ENCODE measurements at places on chromosomes 2 and 18.

GRCh38 chr2:238119756-238120462, 18.6 kb upstream of the KLHL30 start:
- no peak for DNase-seq

DNA sequence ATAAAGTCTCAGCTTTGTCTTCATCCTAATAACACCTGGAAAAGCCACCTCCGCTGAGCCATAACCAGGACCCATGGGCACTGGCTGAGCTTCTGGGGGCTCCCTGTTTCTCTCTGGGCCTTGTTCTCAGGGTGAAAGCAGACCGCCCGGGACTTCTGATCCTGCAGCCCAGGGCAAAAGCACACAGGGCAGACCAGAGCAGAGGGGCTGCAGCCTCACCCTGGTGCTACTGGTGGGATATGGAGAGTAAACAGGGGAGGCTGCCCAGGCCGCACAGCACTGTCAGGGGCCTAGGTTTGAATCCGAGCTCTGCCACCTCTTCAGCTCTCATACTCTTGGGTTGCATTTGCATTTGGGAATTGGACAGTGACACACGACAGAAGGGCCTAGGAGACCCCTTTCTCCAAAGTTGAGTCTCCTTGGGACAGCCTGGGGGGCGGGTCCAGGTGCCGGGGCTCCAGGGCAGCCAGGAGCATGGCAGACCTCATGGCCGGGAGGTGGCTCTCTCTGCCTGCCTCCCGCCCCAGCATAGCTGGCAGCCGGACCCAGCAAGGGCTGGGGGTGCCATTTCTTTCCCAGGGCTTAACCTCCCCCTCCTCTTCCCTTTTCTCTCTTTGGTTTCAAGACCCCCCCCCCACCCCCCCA, 164.9 kb downstream of the INHBB start:
- DNase-seq = no peak

- no peak for DNase-seq
Observed at GRCh38 chr2:226943862-226944620, 108.2 kb downstream of the RHBDD1 start.

GRCh38 chr2:207375207-207375875, 154.4 kb upstream of the CREB1 start:
- DNase-seq = no peak

DNA sequence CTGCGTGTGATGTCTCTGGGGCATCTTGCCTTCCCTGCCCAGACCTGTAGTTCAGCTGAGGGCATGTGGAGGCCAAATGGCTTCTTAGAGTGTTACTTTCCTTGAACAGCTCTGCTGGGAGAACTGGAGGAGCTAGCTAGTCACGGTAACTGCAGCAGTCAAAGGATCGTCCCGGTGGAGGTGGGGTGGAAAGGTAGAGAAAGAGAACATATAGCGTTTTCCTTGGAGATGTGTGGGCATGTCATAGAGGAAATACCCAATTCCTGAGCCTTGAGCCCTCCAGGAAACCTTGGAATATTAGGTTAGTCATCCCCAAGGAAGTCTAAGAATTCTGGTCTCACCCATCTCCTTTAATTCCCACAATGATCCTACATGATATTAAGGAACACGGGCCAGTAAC, 33.5 kb upstream of the IL37 start:
- no peak for DNase-seq

DNA sequence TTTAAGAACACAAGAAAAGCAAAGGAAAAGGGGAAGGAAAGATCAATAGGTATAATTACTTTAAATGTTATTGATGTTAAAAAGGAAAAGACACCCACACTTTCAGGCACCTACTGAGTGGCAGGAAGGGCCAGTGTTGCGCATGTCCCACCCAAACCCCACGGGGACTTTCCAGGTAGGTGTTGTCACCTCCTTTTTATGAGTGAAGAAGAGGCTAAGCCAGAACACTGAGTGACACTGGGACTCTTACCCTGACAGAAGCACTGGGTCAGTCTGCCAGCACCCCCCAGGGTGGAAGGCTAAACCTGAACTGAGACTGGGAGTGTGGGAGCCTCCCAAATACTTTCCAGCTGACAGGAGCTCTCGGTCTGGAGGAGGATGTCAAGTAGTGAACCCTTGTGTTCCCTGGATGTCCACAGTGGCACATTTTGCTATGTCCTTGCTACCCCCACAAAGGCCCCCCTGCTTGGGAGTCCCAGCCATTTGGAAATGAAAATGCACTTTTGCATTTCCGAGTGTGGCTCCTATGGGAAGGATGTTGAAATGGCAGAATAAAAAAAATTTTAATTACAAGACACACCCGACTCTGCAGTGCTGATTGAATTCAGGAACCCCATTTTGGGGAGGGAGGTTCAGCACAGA, 90.9 kb upstream of the SMAD2 start:
- DNase-seq = peak; percentile 42

DNA sequence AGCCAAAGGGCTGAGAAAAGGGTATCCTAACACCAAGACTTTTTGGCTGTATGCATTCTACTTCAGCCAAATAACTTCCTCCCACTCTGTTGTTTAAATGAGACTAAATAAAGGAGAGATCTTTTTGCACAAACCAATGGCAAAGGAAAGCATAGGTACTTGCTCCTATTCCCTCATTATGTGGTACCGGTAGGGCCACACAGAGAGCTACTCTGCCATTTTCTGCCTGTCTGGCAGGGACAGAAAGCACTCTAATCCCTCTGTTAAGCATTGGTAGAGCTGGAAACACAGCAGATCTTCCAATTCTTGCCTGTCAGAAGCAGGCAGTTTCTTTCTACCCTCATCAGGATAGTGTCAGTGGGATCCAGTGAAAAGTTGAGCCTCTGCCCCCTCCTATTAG, 918.3 kb upstream of the TMEFF2 start:
- DNase-seq = no peak
